Epithelial cell of alveolus of lung (primary cell): ENCODE measurements at places on chromosomes 3 and 15. TPM values are rescaled to one million over a fixed set of nuclear protein-coding genes. Genes with fewer than 3 reads are reported as not detected.

NLGN1 gene
- total RNA-seq: 1.4 and 2.5 TPM in 2 replicates

MYRIP gene
- 0.24 TPM in 1 of 2 replicates, not detected in the other for total RNA-seq

PSTPIP1 gene
- 1.4 and 1.8 TPM in 2 replicates for total RNA-seq

ESYT3 gene
- under 0.01 TPM in 1 of 2 replicates, not detected in the other for total RNA-seq

ASB14 gene
- not detected in 2 replicates for total RNA-seq

EFCC1 gene
- 0.65 and 10.5 TPM in 2 replicates for total RNA-seq

HYAL1 gene
- total RNA-seq: 1.3 and 4.5 TPM in 2 replicates

NME9 gene
- total RNA-seq: not detected in 2 replicates

TASOR gene
- 35.2 and 41.2 TPM in 2 replicates for total RNA-seq

ACAD11 gene
- 10.0 and 17.3 TPM in 2 replicates for total RNA-seq

IRAK2 gene
- total RNA-seq: 4.2 and 10.2 TPM in 2 replicates

CPA3 gene
- total RNA-seq: not detected in 2 replicates

TMC3 gene
- total RNA-seq: not detected in 2 replicates

CNOT10 gene
- 15.1 and 24.5 TPM in 2 replicates for total RNA-seq

TJP1 gene
- 34.0 and 56.1 TPM in 2 replicates for total RNA-seq

MUC4 gene
- total RNA-seq: 0.39 TPM in 1 of 2 replicates, not detected in the other

NOX5 gene
- total RNA-seq: 0.39 TPM in 1 of 2 replicates, not detected in the other

WDR93 gene
- under 0.01 and 0.16 TPM in 2 replicates for total RNA-seq

ALS2CL gene
- 2.1 and 44.2 TPM in 2 replicates for total RNA-seq

TIMP4 gene
- total RNA-seq: 4.9 and 15.6 TPM in 2 replicates

CLRN1 gene
- not detected in 2 replicates for total RNA-seq
